ENCODE measurements at places on chromosomes 1 and 21. TPM values are rescaled to one million over a fixed set of nuclear protein-coding genes. Genes with fewer than 3 reads are reported as not detected.

FAM78B gene
- 4.0 TPM for total RNA-seq

GJB3 gene
- 1.1 TPM for total RNA-seq

BRWD1 gene
- 47.3 TPM for total RNA-seq

C1orf185 gene
- not detected for total RNA-seq

DNA sequence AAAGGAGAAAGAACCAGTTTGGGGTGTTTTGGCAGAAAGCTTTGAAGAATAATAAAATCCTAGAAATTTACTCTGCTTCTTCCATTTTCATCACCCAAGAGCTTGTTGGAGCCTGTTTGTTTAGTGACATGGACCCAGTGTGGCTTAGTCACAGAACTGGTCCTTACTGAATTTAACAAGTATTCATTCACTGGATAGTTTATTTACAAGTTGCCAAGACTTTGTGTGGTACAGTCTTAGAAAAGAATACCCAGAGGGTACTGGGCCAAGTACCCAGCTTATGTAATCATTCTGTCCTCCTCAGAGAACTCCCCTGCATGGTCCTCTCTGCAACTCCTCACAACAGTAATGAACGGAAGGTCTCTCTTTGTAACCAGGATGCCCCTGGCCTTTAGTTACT is 16.4 kb downstream of the RAB4A start:
- no peak for DNase-seq

- no peak for DNase-seq
These were observed 85.5 kb upstream of the ATP1A1 start for GRCh38 chr1:116287341-116288200.

CTSS gene
- not detected for total RNA-seq

TTC34 gene
- total RNA-seq: 0.50 TPM

GRCh38 chr1:8409606-8410005 is 91.7 kb downstream of the SLC45A1 start:
- no peak for DNase-seq

GRCh38 chr1:61892977-61893376 is 150.7 kb downstream of the PATJ start:
- no peak for DNase-seq

GRCh38 chr1:225881959-225882693 is at the start of gene TMEM63A:
TMEM63A (minus strand) TSS chr1:225882380; CDS start chr1:225877580, 4,800 bp downstream.
- peak; percentile 96 for DNase-seq

DNA sequence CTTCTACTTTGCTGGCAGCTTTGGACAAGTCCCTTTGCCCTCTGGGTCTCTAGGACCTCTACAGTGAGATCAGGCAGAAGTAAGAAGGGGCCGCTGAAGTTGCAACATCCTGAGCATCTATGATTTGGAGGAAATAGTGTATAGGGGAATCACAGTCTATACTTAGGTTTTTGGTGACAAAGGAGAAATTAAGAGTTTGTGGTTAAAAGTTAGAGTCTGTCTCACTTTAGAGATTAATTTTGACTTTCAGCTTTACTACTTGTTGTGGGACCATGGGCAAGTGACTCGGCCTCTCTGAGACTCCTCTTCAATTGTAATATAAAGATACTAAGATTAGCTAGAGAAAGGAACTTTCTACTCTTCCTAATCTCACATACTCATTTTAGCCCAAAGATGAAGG is 33.1 kb upstream of the LMX1A start:
- DNase-seq: no peak

CXADR gene
- 145 TPM for total RNA-seq

LHX4 gene
- total RNA-seq: 4.9 TPM

DNA sequence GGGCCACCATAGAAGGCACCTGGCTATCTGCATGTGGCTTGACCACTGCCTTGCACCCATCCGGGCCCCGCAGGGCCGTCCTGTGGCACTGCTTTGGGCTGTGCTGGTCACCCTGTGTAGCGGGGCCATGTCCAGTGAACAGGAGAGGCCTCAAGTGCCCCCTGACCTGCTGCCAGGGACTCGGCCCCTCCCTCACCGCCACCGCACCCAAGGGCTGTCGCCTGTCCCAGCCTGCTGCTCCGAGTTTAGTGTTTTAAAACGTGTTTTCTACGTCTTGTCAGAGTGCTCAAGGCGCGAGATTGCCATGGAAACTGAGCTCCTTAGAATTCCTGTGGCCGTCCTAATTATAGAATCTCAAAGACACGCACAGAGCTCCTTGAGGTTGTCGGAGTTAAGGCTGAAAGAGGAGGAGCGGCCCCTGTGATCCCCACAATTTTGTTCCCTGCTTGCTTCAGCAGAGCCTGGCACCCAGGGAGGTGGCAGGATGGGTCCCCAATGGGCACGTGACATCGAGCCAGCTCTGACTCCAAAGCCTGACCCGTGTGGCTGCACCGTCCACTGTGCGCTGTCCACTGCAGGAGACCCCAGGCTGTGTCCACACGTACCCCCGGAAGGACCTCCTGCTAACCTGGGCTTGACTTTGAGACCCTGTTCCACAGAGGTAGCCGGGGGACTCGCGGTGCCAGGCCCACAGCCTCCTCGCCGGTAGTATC is 66.2 kb downstream of the FAAP20 start:
- no peak for DNase-seq

MPL gene
- total RNA-seq: not detected

EDN2 gene
- total RNA-seq: 0.39 TPM

DNA sequence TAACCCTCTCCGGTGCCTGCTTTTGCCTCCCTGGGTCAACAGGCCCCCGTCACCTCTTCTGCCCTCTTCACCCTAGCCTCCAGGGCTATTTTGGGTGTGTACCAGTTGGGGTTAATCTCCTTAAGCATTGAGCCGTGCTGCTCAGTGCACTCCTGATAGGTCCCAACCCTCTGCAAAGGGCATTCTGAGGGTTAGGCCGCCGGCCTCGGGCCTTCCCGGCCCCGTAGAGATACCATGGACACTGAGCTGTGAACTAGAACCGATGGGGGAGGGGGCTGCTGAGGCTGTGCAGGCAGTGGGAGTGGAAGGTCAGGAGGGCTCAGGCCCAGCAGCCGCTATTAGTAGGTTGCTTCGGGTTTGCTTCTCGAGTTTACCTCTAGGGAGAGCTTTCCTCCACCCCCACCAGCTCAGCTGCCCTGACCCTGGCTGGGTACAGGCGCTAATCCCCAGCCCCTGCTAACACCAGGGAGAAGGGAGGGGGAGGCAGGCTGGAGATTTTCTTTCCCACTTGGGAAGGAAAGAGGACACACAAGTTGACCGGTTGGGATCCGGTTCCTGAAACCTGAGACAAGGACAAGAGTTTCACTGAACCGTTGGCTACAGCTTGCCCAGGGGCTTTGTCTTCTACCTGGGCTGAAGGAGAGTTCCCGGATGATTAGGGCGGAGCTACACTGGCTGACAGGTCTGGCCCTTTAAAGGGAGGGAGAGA is 4.8 kb downstream of the LMOD1 start:
- peak; percentile 83 for DNase-seq

DNA sequence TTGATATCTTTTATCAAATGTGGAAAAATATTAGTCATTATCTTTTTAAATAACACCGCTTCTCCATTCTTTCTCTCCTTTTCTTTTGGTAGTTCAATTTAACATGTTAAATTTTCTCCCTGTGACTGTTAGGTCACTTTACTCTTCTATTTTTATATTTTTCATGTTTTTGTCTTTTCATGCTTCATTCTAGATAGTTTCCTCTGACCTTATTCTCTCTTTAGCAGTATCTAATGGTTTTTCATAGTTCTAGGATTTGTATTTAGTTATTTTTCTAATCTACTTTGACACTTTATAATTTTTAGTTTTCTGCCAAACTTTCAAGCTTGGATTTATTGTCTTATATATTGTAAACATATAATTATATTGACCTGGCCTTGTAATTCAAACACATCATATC is 116.0 kb downstream of the RASAL2 start:
- no peak for DNase-seq

MYBPH gene
- total RNA-seq: not detected

Measured in H1 (cell line).